Naive thymus-derived CD8-positive, alpha-beta T cell (primary cell): ENCODE measurements at places on chromosomes 3 and 15. TPM values are rescaled to one million over a fixed set of nuclear protein-coding genes. Genes with fewer than 3 reads are reported as not detected.

PLCH1 gene
- total RNA-seq: not detected

BSN gene
- total RNA-seq: 0.22 TPM

CDC25A gene
- total RNA-seq: not detected

LEKR1 gene
- total RNA-seq: 3.0 TPM

ZNF106 gene
- 36.7 TPM for total RNA-seq

IL20RB gene
- 3.9 TPM for total RNA-seq

ENTPD3 gene
- not detected for total RNA-seq

SETD2 gene
- 85.0 TPM for total RNA-seq

GHRL gene
- 1.4 TPM for total RNA-seq
